ENCODE measurements at places on chromosomes 4 and X. TPM values are rescaled to one million over a fixed set of nuclear protein-coding genes. Genes with fewer than 3 reads are reported as not detected.
A peak's percentile ranks its signal among the peaks of the same experiment; 100 is the strongest.

DNA sequence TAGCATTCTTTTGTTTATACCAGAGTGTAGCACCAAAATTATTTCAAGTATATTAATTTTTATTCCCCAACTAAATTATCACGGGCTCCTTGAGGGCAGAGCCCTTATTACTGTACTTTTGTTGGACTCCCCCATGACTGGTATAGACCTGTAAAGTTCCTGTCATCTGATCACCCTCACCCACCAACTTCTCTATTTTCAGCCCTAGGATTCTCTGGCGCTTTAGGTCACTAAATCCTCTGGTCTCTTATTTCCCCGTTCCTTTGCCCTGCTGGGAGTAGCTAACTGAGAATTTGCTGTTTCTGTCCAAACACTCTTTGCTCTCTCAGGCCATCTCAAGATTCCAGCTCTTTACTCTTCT lies 3.2 kb upstream of the XKRX start:
- no peak overlapping the region for H3K27ac ChIP-seq
- H3K36me3 ChIP-seq, result peaks cover 5% of the 10 kb centered on the region
- DNase-seq, result no peak
- H3K4me1 ChIP-seq, result peaks cover 16% of the 10 kb centered on the region
- no peaks in the 10 kb centered on the region for H3K27me3 ChIP-seq
- H3K4me3 ChIP-seq, result no peak overlapping the region

- no peaks in the 10 kb centered on the region for H3K27me3 ChIP-seq
- H3K4me3 ChIP-seq, result no peak overlapping the region
- no peak for DNase-seq
- no peaks in the 10 kb centered on the region for H3K36me3 ChIP-seq
Observed at GRCh38 chr4:126958482-126958881, 674.3 kb upstream of the INTU start.

DNA sequence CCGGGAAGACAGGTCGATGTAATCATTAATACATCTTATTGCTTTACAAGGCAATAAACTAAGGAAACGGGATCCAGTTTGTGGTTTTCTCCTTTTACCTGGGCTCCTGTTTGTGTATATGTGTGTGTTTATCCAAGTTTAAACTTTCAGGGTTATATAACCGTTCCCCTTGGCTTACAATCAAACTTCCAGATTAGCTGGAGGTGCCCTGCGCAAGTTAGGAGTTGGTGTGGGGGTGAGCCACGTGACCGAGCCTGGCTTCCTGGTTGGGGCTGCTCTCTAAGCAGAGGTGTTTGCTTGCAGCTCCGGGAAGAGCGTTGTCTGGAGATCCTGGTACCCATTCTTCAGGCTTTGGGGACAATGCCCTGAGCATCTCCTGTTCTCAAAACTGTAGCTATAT lies 129.2 kb downstream of the FHDC1 start:
- H3K4me3 ChIP-seq, result no peak overlapping the region
- H3K27ac ChIP-seq, result no peak overlapping the region
- no peak for DNase-seq
- no peaks in the 10 kb centered on the region for H3K4me1 ChIP-seq

DNA sequence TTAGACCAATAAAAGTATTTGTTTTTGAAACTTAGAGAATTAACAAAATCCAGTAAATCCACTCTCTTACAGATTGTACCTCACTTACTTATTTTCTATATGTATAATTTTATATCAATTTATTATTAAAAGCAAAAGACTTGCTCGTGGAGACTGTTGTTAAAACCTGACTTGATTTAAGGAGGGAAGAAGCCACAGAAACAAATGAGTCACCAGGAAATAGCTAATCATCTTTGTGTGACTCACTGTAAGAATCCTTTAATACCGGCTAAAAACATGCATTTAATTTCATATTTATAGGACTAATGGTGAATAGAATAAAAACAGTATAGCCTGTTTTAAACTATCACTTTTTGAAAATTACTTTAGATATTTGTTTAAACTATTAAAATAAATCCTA lies 29.9 kb upstream of the UBE2NL start:
- H3K4me1 ChIP-seq, result no peaks in the 10 kb centered on the region
- H3K4me3 ChIP-seq, result no peak overlapping the region
- no peak for DNase-seq
- no peaks in the 10 kb centered on the region for H3K36me3 ChIP-seq

DNA sequence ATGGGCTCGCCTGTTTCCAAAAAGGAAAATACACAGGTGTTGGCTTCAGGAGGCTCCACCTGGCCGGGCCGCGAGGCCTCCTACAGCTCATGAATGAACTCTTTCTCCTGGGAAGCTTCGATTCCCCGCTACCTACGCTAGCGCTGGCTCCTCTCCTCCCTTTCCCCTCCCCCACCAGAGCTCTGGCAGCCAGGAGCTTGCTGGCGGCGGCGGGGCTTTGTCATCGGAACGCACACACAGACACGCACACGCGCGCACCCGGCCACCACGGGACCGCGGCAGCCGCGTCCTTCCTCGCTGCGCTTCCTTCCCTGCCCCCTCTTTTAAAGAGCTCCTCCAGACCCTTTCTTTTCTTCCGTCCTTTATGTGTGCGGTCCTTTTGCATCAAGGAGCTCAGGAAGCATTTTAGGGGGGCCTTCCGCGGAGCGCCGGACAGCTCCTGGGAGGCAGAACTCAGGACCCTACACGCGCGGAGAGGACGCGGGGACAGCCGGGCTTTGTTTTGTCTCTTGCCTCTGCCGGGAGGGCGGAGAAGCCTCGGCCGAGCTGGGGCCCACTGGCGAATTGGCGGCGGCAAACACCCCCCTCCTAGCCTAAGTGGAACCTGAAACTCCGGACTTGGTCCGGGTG lies 70.2 kb upstream of the BCOR start:
- peak overlapping the region; percentile 90 for H3K27ac ChIP-seq
- no peaks in the 10 kb centered on the region for H3K36me3 ChIP-seq
- no peak for DNase-seq
- no peaks in the 10 kb centered on the region for H3K27me3 ChIP-seq

DNA sequence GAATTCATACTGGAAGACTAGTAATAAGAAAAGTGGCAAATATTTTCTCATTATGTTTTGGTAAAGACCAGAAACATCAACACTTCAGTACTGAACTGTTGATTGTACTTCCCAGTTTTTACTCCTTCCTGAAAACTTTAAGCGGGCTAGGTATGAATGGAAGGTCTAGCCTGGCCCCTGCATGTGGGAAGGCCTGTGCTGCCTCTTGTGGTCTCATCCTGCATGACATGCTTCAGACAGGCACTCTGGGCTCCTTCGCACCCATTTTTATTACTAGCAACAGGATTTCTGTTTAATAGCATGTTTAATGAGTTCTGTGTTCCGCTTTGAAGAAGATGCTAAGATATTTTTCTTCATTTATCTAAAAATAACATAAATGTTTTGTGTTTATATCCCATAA lies 279.1 kb downstream of the ANK2 start:
- peaks cover 9% of the 10 kb centered on the region for H3K27me3 ChIP-seq
- no peak overlapping the region for H3K27ac ChIP-seq
- no peaks in the 10 kb centered on the region for H3K4me1 ChIP-seq
- H3K36me3 ChIP-seq, result no peaks in the 10 kb centered on the region

- H3K4me1 ChIP-seq, result peaks cover 10% of the 10 kb centered on the region
- H3K27me3 ChIP-seq, result peaks cover 2% of the 10 kb centered on the region
- H3K4me3 ChIP-seq, result peak overlapping the region; percentile 75
- H3K27ac ChIP-seq, result no peak overlapping the region
- no peaks in the 10 kb centered on the region for H3K36me3 ChIP-seq
Observed at GRCh38 chr4:87235020-87235671, 14.7 kb upstream of the KLHL8 start.

- H3K36me3 ChIP-seq, result no peaks in the 10 kb centered on the region
- peaks cover 1% of the 10 kb centered on the region for H3K4me1 ChIP-seq
- peaks cover 8% of the 10 kb centered on the region for H3K27me3 ChIP-seq
- no peak for DNase-seq
- H3K27ac ChIP-seq, result no peak overlapping the region
Observed at GRCh38 chr4:78268597-78268996, 211.5 kb downstream of the FRAS1 start.

GRCh38 chr4:33722254-33722653 lies 2522.1 kb downstream of the ARAP2 start:
- no peaks in the 10 kb centered on the region for H3K27me3 ChIP-seq
- no peaks in the 10 kb centered on the region for H3K36me3 ChIP-seq
- no peak overlapping the region for H3K27ac ChIP-seq
- no peak for DNase-seq
- H3K4me3 ChIP-seq, result no peak overlapping the region

DNA sequence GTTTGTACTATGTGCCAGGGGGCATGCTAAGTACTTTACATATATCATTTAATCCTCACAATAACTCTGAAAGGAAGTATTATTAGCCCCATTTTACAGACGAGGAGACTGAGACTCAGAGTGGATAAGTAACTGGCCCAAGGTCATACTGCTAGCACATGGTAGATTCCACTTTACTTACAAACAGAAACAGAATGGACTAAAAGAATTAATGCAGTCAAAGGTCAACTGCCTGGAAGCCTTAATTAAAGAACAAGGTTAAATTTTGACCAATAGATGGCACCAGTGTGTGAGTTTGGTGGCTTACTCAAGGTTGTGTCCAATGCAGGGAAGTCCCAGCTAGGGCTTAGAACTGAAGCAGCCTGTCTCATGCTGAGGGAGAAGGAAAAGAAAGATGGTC lies 4.7 kb downstream of the RIPPLY1 start:
- no peaks in the 10 kb centered on the region for H3K27me3 ChIP-seq
- no peak overlapping the region for H3K27ac ChIP-seq
- peak; percentile 14 for DNase-seq
- no peaks in the 10 kb centered on the region for H3K4me1 ChIP-seq
- H3K4me3 ChIP-seq, result no peak overlapping the region

DNA sequence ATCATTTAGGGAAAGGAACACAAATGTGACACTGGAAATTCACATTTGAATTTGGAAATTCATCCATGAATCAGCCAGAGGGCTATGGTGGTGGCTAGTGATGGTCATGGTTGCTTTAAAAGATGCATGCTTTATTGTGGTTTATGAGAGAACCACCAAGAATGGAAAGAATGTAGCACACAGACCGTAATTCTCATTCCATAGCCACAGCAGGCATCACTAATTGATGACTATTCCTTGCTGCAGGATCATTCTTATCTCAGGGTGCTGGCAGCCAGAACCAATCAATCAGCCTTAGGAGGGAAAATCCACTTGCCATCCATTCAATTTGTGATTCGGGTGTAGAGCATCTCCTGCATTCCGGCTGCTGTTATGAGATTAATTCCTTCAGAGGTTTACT lies 115.6 kb downstream of the DHRSX start:
- H3K27ac ChIP-seq, result no peak overlapping the region
- H3K4me3 ChIP-seq, result no peak overlapping the region
- H3K27me3 ChIP-seq, result no peaks in the 10 kb centered on the region
- H3K4me1 ChIP-seq, result no peaks in the 10 kb centered on the region
- DNase-seq, result no peak
- H3K36me3 ChIP-seq, result peaks cover 5% of the 10 kb centered on the region

- no peaks in the 10 kb centered on the region for H3K27me3 ChIP-seq
- no peak overlapping the region for H3K27ac ChIP-seq
- H3K4me3 ChIP-seq, result no peak overlapping the region
- no peaks in the 10 kb centered on the region for H3K36me3 ChIP-seq
- H3K4me1 ChIP-seq, result no peaks in the 10 kb centered on the region
Observed at GRCh38 chr4:144817081-144817480, 171.1 kb downstream of the HHIP start.

DNA sequence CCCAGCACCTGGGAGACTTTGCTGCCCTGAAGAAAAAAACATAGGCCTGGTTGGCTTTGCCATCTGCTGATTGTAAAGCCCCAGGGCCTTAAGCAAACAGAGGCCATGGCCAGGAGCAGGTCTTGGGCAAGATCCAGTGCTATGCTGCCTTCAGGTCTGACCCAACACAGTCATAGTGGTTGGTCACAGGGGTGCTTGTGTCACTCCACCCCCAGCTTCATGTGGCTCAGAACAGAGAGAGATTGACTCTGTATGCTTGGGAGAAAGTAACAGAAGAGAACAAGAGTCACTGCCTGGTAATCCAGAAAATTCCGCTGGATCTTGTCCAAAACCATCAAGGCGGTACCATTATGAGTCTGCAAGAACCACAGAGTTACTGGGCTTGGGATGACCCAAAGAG lies 24.4 kb upstream of the SMARCA5 start:
- H3K27me3 ChIP-seq, result peaks cover 10% of the 10 kb centered on the region
- no peaks in the 10 kb centered on the region for H3K36me3 ChIP-seq
- H3K4me3 ChIP-seq, result no peak overlapping the region
- DNase-seq, result no peak

- H3K27ac ChIP-seq, result no peak overlapping the region
- H3K4me1 ChIP-seq, result no peaks in the 10 kb centered on the region
- H3K36me3 ChIP-seq, result peaks cover 4% of the 10 kb centered on the region
- H3K27me3 ChIP-seq, result no peaks in the 10 kb centered on the region
Observed at GRCh38 chrX:96753230-96753629, 68.6 kb downstream of the DIAPH2 start.

- H3K4me3 ChIP-seq, result no peak overlapping the region
- no peak for DNase-seq
- no peaks in the 10 kb centered on the region for H3K27me3 ChIP-seq
- peaks cover 1% of the 10 kb centered on the region for H3K4me1 ChIP-seq
- H3K27ac ChIP-seq, result no peak overlapping the region
Observed at GRCh38 chr4:8725071-8725841, 132.7 kb downstream of the CPZ start.

GRCh38 chr4:62018537-62018936 lies 818.4 kb downstream of the ADGRL3 start:
- H3K4me3 ChIP-seq, result no peak overlapping the region
- no peak for DNase-seq
- no peaks in the 10 kb centered on the region for H3K36me3 ChIP-seq
- H3K4me1 ChIP-seq, result no peaks in the 10 kb centered on the region

GRCh38 chr4:166324321-166324720 lies 451.3 kb downstream of the TLL1 start:
- H3K36me3 ChIP-seq, result no peaks in the 10 kb centered on the region
- DNase-seq, result no peak
- no peaks in the 10 kb centered on the region for H3K4me1 ChIP-seq
- H3K27me3 ChIP-seq, result no peaks in the 10 kb centered on the region
- no peak overlapping the region for H3K27ac ChIP-seq

- H3K4me3 ChIP-seq, result no peak overlapping the region
- no peaks in the 10 kb centered on the region for H3K4me1 ChIP-seq
- H3K27ac ChIP-seq, result no peak overlapping the region
- no peak for DNase-seq
- H3K36me3 ChIP-seq, result no peaks in the 10 kb centered on the region
Observed at GRCh38 chr4:171851295-171851694, 38.1 kb downstream of the GALNTL6 start.

GRCh38 chrX:123424546-123424945 lies 240.5 kb downstream of the GRIA3 start:
- H3K27ac ChIP-seq, result no peak overlapping the region
- H3K27me3 ChIP-seq, result peaks cover 2% of the 10 kb centered on the region
- H3K4me3 ChIP-seq, result no peak overlapping the region
- H3K36me3 ChIP-seq, result no peaks in the 10 kb centered on the region

PAGE5 gene
- total RNA-seq, result not detected

H2BW2 gene
- not detected for total RNA-seq

MAGEA1 gene
- not detected for total RNA-seq

FIP1L1 gene
- 92.1 TPM for total RNA-seq

TBX22 gene
- not detected for total RNA-seq

SLC34A2 gene
- not detected for total RNA-seq

ADH1A gene
- not detected for total RNA-seq

PRPS1 gene
- total RNA-seq, result 73.4 TPM

ZC4H2 gene
- 23.4 TPM for total RNA-seq

S100G gene
- not detected for total RNA-seq

TEX13C gene
- not detected for total RNA-seq

TGIF2LX gene
- total RNA-seq, result not detected

ASMTL gene
- total RNA-seq, result 30.7 TPM
